ENCODE measurements at places on chromosomes 12 and 14.

DNA sequence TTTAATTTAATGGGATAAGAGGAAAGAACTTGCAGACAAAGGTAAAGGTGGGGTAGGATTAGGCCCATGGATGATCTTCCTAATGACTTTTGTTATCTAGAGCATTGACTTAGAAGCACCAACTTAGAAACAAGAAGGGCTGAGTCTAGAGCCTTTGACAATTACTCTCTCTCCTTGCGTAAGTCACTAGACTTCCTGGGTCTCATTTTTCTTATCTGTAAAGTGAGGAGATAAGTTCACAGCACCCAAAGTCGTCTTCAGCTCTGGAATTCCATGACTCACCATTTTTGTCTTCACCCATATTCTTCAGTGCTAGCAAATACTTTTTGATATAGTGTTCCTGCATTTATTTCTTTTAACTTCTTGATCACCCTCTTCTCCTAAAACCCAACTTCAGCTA is 75.7 kb downstream of the SSPN start:
- peak; percentile 85 for DNase-seq

DNA sequence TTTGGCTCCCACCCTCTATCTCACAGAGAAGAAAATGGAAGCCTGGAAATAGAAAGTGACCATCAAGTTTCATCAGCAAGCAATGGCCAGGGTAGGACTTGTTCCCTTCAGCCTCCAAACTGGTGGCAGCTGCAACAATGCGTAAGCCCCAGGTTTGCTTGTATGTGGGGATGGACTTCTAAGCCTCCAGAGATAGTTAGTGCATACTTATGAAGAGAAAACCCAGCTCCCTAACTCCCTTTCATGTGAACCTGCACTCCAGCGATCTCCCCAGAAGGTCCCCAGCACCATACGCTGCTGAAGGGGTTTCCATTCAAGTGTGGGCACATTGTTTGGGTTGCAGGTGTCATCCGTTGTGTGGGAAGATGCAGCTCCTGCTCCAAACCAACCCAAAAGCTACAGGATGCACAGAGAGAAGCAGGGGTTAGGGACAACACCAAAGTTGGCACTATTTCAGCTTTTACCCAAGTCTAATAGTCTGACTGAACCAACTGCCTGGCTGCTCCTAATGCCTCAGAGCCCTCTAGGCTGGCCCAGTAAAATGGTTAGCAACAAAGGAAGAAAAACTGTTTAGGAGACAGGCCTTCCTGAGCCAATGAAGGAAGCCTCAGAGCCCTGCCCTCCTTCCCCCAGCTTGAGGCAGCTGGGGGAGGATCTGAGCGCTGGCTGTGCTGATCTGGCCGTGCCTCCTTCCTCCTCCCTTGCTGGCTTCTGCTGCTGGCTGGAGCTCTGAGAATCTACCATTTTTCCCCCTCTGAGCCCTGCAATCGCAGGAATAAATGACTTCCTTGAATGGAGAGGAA is 12.3 kb downstream of the ZFP36L1 start:
- peak; percentile 87 for DNase-seq

DNA sequence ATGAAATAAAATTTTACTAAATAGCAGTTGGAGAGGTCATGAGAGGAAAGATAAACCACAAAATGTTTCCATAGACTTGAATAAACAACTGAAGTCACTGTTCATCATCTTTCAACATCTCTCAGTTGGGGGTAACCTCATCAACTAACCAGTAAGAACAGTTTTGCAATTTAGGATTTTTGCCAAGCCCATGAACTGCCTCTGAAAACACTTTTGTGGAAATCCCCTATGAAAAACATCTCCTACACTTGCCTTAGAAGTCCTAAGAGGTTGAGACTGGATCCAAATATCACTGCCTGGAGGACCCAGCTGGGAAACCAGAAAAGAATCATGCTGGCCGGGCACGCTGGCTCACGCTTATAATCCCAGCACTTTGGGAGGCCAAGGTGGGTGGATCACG is 273.1 kb downstream of the C12orf50 start:
- DNase-seq: peak; percentile 98

DNA sequence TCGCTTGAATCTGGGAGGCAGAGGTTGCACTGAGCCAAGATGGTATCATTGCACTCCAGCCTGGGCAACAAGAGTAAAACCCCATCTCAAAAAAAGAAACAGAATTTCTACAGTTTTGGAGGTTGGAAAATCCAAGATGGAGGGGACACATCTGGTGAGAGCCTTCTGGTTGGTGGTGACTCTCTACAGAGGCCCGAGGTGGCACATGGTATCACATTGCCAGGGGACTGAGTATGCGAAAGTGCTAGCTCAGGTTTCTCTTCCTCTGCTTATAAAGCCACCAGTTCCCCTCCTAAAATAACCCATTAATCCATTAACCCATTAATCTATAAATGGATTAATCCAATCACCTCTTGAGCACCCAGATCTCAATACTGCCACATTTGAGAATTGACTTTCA is 70.8 kb upstream of the DACT1 start:
- DNase-seq: no peak

DNA sequence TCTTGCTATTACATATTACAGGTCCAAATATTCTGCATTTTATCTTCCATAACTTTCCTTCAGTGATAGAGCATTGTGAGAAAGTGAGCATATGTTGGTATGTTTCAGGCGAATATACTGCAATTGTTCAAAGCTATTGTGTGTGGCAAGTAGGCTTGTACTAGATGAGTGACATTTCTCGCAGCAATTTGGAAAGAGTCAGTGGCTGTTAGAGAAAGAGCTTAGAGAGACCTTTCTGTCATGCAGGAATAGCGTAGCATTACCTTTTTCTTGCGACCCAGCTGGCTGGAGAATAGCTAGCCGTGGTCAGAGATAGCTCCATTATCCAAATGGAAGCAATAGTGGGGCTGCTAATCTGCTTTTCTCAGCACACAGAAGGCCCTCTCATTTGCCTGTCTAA is 678.5 kb upstream of the FOXG1 start:
- no peak for DNase-seq

DNA sequence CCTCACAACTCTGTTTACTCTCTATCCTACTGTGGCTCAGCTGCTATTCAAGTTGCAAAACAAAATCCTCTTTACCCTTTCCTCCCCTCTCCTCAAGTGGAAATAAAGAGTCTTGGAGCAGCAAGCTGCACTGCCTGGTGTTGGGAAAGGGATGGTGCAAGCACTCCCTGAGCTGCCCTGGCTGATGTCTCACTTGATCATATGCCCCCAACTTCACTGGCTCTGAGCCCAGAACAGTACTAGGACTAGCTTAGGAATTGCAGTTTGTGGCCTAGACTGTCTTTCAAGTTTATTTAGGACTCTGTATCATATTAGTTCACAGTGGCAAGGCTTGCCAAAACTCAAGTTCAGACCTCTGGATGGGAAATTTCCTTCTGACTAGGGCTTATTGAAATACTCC is 1683.8 kb upstream of the SEL1L start:
- peak; percentile 67 for DNase-seq

DNA sequence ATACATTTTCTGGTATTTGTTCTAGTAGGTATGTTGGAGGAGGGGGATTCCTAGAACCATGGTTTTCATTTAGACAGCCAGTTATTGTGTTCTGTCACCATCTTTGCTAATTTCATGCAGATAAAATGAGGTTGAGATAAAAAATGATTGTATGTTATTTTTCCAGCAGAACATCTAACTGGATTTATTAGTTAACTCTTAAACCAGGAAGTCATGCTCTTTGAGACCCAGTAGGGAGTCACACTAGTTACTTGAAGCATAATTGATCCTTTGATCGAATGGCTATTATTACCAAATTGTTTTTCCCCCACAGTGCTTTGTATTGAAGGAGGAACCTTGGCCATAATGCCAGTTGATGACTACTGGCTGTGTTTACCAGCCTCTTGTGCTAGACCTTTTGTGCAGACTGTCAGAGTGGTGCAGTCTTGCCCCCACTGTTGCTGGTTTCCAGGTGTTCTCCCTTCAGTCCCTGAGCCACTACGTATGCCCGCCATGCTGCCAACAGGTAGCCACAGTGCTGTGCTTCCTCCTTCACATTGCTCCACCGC is 6.0 kb downstream of the EID3 start:
- no peak for DNase-seq

DNA sequence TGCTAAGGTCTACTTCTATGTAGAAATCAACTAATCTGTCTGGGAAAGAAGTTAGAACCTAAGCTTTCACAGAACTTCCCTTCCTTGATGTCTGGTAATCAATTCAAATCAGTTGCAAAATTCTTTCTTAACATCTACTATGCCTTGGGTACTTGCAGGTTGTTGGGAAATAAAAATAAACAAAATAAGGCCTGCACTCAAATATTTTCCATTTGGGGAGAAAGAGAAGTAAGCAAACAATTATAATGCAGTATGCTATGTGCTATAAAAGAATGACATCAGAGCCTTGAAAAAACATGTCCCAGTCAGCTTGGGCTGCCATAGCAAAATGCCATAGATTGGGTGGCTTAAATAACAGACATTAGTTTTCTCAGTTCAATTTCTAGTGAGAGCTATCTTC is 425.9 kb upstream of the DCN start:
- no peak for DNase-seq

DNA sequence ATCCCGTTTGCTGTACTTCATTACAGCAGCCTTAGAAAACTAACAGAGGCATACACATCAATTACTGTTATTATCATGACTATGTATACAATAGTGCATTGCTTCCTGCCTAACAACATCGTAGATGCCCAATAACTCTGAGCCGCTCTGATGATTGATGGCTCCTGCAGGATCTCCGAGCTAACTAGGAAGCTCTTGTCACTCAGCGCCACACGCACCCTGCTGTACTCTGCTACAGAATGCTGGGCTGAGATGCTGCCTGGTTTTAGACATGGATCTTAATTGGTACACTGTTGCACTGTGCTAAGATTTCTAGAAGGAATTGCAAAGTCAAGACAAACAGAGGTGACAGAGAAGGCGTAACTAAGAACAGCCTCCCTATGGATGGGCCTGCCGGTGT is 169.3 kb downstream of the SLC15A4 start:
- DNase-seq: no peak

DNA sequence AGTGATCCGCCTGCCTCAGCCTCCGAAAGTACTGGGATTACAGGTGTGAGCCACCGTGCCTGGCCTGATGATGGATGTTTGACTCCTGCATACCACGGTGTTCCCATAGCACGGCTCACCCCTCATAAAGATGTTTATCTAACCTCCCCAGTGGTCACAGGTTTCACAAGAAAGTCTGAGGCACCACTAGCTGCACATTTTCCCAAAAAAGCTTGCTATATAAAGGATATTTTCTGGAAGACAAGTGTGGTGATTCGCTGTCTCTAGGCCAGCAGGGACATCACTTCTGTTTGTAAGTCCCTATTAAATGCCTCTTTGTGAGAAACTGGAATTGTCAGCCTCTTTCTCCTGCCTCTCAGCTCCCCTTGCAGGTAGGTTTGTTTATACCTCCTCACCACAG is 18.3 kb downstream of the PLEK2 start:
- DNase-seq: no peak

DNA sequence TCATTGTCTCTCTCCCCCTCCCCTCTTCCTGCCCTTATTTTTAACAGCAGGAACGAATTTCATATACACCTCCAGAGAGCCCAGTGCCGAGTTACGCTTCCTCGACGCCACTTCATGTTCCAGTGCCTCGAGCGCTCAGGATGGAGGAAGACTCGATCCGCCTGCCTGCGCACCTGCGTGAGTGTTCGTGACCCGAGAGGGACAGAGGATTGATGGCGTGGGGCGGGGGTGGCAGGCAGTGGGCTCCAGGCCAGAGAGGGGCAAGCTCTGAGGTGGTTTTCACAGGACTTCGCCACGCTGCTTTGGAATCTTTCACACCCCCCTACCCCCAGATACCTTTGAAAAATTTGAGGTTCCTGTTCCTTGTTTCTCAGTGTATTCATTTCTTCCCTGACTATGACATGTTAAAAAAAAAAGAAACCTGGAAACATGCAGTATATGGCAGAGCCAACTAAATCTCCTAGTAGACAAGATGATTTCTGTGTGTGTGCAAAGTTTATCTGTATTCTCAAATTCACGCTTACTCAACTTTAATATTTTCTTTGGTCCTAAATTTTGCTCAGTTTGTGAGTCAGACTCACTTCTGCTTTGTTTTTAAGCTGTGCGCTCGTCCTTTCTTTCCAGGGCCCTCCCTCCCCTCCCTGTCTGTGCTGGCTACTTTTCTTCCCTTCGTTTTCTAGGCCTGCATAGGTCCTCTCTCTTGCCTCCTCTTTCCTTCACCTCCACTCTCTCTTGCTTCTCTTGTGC is 103.1 kb downstream of the ETV6 start:
- no peak for DNase-seq

DNA sequence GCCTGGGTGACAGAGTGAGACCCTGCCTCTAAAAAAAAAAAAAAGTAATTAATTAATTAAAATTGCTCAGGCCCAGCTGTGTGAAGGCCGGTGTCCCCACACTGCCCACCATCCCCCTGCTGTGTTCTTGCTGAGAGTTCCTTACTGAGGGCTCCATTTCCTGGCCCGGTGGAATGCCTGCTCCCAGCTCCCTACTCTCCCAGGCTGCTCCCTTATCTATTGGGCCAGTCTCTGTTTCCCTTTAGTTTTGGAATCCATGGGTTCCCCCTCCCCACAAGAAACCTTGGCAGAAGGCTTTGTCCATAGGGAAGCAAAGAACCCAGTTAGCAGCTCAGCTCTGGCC is 19.0 kb downstream of the MLXIP start:
- DNase-seq: no peak

DNA sequence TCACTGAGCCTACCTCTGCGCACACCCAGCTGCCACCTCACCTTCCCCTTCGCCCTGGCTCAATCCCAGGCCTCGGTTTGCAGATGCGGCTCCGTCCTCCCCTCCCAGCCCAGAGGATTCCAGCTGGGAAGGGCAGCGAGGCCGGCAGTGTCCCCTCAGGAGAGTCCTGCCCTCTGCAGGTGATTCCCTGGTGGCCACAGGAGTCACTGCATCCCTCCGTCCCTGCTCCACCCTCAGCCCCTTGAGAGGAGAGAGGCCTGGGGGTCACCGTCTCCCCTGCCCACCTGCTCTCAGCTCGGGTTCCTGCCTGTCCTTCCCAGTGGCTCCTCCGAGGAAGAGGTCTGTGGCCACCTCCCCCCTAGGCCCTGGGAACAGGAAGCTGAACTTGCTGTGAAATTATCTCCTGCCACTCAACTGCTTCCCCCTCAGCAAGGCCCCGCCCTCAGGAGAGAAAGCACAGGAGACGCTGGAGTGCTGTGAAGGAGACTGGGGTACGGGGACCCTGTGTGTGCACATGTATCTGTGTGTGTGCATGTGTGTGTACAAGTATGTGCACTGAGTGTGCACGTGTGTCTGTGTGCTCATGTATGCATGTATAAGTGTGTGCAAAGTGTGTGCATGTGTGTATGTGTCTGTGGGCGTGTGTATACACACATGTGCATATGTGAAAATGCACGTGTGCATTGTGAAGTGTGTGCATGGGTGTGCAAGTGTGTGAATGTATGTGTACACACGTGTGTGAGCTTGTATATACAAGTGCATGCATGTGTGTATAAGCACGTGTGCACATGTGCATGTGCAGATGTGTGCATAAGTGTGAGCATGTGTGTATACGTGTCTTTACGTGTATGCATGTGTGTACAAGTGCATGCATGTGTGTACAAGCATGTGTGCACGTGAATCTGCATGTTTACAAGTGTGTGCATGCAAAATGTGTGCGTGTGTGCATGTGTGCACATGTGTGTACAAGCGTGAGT is 13.2 kb upstream of the GALNT9 start:
- no peak for DNase-seq

GRCh38 chr14:51716610-51717009 is 64.9 kb downstream of the FRMD6 start:
- DNase-seq: no peak

Measured in NCI-H226 (cell line).